Activated CD4-positive, alpha-beta T cell treated with anti-CD3 and anti-CD28 coated beads, Interleukin-2, Interleukin-4, amounts not matched to agents 100 ng/mL and 50 ng/mL, durations not matched to agents 16 hours and 8 hours (primary cell): ENCODE measurements at places on chromosomes 7 and 10.

- peak; percentile 91 for DNase-seq
These were observed 65.0 kb downstream of the STK17A start for GRCh38 chr7:43647673-43648472.

DNA sequence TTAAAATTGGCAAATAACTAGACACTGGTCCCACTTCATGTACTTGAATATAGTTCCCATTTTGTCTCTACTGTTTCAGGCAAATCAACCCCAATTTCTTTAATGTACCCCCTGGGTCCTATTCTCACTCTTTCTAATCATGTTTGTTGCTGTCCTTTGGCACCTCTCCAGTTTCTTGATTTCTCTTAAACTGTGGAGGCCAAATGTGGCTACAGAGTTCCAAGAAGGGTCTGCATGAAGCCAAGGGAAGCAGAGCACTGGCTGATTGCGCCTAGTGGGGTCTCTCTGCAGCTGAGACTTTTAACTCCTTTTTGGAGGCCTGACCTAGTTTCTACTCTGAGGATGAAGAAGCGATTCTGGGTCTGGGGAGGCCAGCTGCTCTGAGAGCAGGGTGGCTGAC, 6.7 kb upstream of the ADAM12 start:
- DNase-seq: no peak

DNA sequence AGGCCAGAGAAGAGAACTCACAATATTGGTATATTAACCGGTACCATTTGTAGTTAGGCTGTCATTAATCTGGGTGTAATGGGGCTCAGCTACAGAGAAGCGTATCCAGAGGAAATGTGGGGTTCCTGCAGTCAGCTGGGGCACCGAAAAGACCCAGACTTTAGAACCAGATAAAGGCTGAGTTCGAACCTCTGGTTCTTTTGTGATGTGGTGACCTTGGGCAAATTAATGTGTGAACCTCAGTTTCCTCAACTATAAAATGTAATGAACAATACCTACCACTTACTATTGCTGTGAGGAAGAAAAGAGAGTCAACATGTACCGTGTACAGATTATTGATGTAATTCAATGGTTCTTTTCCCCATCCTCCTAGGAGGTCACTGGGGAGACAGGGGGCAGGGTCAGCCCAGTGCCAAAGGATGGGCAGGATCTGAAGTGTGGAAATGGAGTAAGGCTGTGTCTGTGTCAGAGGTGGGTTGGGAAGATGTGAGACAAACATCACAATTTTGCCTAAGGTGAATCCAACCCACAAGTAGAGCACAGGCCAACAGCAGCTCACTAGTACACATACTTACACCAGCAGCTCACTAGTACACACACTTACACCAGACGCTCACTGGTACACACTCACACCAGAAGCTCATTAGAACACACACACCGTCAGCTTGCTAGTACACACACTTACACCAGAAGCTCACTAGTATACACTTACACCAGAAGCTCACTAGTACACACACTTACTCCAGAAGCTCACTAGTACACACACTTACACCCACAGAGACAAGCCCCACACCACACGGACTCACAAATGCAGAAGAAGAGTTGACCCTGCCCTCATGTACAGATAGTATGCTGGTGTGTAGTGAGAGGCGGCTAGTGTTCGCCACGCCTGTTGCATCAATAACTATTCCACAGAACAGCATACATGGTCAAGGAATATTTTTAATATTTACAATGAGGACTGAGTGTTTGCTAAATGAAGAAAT, 28.0 kb downstream of the PRSS2 start:
- DNase-seq: peak; percentile 41

DNA sequence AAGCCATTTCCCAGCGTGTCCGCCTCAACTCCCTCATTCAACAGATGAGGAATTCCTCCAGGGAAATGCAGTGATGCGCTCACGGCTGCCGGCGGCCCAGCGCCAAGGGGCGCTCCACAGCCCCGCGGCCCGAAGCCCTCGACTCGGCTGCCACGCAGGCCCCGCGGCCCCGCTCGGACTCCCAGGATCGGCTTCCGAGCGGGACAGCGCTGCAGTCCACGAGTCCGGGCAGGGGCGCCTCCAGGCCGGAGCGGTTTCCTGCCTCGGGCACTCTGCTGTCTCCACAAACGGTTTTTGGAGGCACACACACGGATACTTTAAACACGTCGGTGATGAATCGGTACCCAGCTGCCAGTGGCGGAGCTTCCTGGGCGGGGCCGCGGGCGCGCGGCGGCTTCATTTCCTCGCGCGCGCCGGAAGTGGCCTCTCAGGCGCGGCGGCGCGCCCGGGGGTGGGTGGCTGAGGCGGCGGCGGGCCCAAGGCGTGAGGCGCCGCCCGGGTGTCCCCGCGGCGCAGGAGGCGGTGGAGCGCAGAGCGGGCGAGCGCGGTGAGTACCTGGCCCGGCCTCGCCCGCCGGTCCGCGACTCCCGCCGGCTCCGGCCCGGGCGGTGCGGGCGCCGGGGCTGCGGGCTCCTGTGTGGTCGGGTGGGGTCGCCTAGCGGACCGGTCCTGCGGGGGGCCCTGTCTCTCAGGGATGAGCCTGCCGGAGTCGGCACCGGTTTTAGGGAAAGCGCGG, at the start of gene CSGALNACT2:
Gene CSGALNACT2 (plus strand): TSS at position 425 of the 736 bp plus-strand sequence. CDS start 16,705 bp downstream, outside the sequence.
- DNase-seq: peak; percentile 90

- DNase-seq: no peak
These were observed 18.5 kb downstream of the RFC2 start for GRCh38 chr7:74235518-74236268.

DNA sequence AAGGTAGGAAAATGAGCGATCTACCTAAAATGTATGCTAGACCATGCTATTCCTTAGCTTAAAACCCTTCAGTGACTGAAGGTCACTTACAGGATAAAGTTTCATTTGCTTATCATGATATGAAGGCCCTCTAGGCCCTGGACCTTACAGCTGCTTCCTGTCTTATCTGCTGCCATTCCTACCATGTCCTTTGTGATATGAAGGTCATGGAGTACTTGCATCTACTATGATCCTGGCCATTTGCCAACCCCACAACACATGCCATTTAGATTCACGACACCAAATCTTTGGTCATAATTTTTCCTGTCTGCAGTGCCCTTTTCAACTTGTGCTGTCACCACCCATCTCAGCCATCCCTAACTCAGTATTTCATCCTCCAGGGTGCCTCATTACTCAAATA, 181.8 kb upstream of the MDFIC start:
- no peak for DNase-seq

- DNase-seq: no peak
These were observed 40.4 kb upstream of the COBL start for GRCh38 chr7:51356849-51357516.

GRCh38 chr7:81232084-81232799, 313.4 kb upstream of the SEMA3C start:
- no peak for DNase-seq

DNA sequence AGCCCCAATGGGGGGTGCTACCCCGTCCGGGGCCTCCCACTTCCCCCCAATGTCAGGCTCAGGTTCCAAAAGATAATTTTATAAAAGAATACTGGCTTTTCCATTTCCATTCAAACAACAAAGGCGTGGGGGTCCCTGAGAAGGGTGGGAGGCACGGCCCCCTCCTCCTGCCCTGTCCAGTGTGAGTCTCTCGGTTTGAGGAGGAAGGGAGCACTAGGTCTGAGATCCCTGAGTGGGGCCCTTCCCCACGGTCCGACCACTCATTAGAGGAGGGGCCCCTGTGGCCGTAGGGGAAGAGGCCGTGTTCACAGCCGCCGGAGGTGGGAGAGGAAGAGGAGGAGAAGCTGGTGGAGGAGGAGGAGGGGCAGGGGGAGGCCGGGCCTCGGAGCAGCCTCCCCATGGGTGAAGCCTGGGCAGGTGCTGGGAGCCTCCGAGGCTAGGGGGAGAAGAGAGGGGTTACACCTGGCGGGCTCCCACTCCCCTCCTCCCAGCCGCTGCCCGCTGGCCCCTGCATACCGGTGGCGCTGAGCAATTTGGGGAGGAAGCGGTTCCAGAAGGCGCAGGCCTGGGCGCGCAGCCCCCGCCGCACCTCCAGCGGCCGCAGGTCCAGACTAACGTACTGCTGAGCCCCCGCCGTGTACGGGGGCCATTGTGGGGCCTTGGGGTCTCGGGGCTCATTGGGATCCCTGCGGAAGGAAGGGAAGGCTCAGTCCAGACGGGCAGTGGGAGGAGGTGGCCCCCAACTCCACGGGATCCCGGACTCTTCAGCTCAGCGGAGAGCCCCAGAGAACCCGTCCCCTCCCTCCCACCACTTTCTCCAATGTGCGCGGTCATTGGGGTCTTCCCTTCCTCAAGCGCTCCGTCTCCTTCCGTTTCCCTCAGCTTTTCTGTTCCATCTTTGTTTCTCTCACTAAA, 1.4 kb upstream of the UFSP1 start:
- DNase-seq: no peak

DNA sequence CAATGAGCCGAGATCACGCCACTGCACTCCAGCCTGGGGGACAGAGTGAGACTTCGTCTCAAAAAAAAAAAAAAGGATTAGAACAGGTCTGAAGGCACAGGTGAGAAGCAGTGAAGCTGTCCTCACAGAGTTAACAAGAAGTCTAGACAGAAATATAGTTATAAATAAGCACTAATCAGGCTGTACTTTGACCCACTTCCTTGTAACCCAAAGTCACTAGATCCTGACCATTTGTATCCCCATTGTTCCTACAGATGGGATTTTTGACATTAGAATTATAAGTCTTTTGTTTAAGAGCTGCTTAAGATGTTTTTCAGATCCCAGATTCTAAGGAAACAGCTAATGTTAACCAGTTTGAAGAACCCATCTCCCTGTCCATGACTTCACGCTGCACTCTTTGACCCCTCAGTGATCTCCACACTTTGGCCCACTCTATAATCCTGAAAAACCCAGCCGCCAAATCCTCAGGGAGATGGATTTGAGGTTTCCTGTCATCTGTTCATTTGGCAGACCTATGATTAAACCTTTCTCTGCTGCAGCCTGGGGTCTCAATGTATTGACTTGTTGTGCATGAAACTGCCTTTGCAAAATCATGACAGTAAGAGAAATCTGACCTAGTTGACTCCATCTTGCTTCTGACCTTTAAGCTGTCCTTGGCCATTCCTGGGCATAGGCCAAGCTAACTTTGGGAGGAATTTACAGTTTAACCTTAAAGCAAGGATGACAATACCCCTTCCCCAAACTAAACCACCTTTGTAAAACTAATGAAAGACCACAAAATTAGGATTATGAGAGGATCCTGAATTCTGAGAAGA, 11.4 kb downstream of the SSMEM1 start:
- no peak for DNase-seq

- no peak for DNase-seq
These were observed 28.4 kb upstream of the VWDE start for GRCh38 chr7:12431886-12432556.

- DNase-seq: no peak
These were observed 29.4 kb downstream of the COL1A2 start for GRCh38 chr7:94423863-94424735.

DNA sequence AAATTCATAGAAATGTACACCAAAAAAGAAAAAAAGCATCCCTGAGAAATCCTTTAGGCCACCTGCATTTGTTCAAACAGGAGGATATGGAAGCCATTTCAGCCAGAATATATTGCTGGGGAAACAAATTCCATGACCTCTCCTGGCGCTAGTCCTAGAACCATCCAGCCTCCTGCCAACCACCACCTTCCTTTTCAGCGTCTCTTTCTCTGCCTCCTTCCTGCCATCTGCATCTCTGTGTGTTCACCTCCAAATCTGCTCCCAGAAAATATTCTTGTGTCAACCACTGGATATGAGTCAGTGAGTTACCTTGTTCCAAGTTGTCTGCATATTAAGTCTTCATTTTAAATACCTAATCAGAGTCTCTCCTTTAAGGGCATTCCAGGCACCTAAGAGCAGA, 50.6 kb upstream of the NPY start:
- no peak for DNase-seq

DNA sequence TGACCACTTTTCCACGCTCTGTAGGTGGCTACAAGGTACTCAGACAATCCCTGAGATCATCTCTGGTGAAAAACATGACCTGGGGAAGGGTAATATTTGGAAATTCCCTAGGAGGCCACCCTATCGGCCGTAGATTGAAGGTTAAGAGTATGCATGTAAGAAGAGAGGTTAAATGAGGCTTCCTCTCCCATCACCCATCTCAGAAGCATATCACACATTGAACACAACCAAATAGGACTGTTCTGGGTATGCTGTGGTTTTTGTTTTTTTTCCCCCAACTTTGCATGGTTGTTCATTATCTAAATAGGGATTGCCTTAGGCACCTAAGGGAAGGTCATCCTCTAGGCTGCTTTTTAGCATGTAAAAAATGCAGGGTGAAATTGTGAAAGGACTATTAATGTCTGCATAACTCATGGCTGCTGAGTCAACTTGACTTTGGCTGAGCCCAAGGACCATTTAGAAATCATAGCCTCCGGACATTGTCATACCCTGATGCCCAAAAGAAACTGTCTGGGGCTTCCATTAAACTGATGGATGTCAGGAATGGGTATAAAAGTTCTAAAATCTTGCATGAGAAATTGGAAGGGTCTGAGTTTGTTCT, 24.7 kb upstream of the ST8SIA6 start:
- no peak for DNase-seq

- DNase-seq: no peak
These were observed 1061.4 kb downstream of the TYW1 start for GRCh38 chr7:68058014-68058413.

DNA sequence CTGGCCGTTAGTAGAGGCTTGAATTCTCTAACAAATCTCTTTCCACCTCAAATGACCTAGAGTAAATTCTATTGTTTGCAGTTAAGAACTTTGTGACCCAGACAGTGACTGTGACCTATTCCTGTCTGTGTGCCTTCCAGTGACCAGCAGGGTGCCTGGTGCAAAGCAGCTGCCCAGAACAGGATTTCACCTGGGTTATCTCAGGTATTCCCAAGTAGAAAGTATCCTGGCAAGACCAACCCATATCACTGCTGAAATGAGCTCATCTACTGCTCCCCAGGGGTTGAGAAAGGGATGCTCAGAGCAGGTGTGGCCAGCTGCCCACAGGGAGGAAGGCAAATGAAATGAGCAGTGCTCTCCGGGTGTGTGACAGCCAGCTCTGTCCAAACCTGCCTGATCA, 2.1 kb upstream of the MSMB start:
- DNase-seq: no peak

GRCh38 chr7:129825209-129825970, 127.4 kb downstream of the UBE2H start:
- DNase-seq: peak; percentile 89

DNA sequence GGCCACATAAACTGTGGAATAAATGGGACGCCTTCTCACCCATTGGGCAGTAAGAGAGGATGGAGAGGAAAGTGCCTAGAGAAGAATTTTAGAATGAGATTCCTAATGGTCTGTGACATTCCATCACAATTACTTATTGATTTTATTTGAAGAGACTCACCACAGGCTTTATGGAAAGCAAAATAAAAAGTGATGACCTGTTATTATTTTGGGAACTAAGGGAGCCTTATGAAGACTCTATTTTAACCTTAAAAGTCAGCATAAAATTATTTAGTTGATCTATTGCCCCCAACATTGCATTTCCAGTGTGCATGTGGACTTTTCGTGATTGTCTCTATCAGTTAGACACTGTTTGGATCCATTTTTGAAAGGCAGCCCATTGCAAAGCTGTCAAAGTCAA, 107.5 kb downstream of the PCLO start:
- DNase-seq: no peak

DNA sequence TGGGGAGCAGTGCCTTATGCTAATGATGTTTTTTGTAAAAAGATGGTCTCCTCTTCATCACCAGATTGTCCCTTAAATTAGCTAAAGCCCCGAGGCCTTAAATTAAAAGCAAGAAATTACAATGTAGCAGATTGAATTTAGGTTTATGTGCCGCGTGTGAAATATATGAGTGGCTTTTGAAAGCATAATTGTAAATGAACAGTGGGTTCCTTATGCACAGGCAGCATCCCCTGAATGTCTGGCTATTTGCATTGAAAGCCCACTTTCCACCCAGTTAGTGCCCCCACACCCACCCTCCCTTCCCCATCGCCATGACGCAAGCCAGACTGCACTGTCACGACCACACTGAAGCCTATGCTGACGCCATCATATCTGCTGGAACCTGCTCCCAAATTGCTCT, 62.4 kb upstream of the SORCS3 start:
- no peak for DNase-seq
